Activated B cell treated with CpG ODN at 0.5 μM for 24 hours (primary cell): ENCODE measurements at places on chromosomes 13 and 19. TPM values are rescaled to one million over a fixed set of nuclear protein-coding genes. Genes with fewer than 3 reads are reported as not detected.

DNA sequence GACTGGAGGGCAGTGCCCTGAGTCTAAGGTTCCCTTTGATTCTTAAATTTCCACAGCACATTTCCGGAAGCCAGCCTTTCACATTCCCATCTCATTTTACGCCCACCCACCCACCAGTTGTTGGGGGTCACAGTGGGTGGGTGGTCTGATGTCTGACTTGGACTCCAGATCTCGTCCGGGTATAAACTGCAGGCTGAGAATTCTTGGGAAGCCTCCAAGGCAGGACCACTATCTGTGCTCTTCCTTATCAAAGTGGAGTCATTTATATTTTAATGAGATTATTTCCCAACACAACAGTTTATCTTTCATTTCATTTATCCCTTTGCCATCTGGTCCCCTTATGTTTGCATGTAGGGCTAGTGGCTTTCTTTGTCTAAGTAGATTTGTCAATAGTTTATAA lies 3.6 kb upstream of the FAM124A start:
- DNase-seq = no peak

LILRB4 gene
- total RNA-seq = 0.76 and 1.4 TPM in 2 replicates

- no peak for DNase-seq
These were observed 6.0 kb upstream of the NKPD1 start for GRCh38 chr19:45166723-45167252.

ZNF30 gene
- total RNA-seq = 2.7 and 4.0 TPM in 2 replicates

SH2D3A gene
- total RNA-seq = 18.7 and 22.6 TPM in 2 replicates

TMC4 gene
- not detected in 2 replicates for total RNA-seq

GRCh38 chr19:10333758-10334587 lies 644 bp upstream of the RAVER1 start:
- DNase-seq = no peak

DNA sequence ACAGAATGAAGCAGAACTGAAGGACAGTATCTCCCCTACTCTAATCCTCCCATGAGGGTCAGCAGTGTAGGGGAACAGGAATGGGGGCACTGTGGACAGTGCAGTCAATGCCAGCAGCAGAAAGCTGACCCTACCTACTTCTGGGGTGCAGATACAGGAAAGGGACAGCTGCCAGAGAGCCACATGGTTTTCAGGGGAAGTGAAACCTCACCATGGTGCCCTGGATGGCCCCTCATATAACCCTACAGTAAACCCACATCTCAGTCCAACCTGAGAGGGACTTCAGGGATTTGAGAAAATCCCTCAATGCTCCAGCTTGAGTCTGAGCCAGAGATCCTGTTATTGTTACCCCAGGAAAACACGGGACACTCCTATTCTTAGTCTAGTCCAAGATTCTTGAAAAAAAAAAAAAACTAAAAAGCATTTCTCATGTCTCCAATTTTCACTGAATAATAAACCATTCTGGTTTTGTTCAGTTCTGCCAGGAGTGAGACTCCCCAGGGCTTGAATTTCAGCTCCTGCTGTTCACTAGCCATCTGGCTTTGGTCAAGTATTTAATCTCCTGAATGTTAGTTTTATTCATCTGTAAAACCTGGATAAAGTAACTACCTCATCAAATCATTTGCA lies 511.6 kb upstream of the ARGLU1 start:
- no peak for DNase-seq

IGFL2 gene
- not detected in 2 replicates for total RNA-seq

KLK3 gene
- total RNA-seq = not detected in 2 replicates

GRCh38 chr19:43782689-43783231 lies 2.0 kb upstream of the KCNN4 start:
- peak; percentile 51 for DNase-seq

DNA sequence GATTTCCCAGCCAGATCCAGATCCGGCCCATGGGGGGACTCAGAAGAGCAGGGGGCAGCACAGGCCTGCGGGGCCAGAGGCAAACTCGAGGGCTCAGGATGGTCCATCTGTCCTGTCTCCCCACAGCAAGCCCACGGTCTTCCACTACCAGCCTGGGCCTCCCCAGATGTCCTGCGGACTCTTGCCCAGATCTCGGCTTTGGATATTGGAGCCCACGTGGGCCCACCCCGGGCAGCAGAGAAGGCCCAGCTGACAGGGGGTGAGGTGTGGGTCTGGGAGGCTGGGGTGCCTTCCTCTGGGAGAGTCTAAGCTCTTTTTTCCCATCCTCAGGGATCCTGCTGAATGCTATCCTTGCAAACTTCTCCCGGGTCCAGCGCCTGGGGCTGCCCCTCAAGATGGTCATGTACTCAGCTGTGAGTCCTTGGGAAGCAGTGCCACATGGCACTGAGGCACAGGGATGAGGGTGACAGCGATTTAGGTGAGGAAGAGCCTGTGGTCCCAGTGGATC lies 3.4 kb downstream of the ACP4 start:
- DNase-seq = no peak

RGS9BP gene
- total RNA-seq = not detected in 2 replicates

ATP7B gene
- total RNA-seq = 0.29 and 0.40 TPM in 2 replicates

DNA sequence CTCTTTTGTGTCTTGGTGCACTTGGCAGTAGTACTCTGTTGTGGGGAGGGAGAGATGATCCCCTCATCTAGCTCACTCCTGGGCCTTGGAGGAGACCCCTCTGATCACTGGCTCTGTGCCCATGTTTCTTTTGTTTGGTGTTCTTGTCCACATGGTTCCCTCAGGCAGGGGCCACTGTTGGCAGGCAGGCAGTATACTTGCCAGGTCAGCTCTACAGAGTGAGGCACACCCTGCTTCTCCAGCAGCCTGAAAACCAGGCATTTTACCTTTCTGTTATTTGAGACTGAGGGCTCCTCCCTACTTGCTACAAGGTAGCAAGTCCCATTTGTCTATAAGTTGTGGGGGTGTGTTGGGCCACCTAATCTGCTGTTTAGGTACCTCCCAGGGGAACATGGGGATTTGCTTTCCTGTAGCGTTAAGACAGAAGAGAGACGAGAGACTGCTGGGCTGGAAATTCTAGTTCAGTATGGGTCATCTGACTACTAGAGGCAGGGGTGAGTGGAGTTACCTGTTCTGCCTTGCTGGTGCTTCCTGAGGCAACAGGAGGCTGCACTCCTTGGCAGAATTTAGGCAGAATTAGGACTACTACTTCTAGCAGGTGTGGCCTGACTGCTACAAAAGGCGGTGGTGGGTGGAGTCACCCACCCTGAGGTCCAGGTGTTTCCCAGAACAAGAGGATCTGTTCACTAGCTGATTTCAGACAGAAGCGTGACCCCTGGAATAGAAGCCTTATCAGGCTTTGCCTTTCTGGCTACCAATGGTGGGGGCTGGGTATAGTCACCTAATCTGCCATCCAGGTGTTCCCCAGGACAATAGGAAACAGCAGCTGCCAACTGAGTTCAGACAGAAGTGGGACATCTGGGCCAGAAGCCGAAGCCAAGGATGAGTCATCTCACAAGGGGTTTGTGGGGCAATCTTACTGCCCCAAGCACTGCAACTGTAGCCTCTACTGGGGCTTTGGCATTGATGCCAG lies 843.0 kb upstream of the ATXN8OS start:
- no peak for DNase-seq

ELOF1 gene
- 61.7 and 66.1 TPM in 2 replicates for total RNA-seq

GRCh38 chr13:48726711-48727110 lies 73.0 kb downstream of the CYSLTR2 start:
- DNase-seq = no peak

GRCh38 chr13:94674609-94675348 lies 37.6 kb downstream of the SOX21 start:
- DNase-seq = no peak

CLEC11A gene
- 0.24 and 0.38 TPM in 2 replicates for total RNA-seq

GRCh38 chr13:20336761-20337160 lies 104.6 kb upstream of the GJB6 start:
- DNase-seq = no peak

- no peak for DNase-seq
These were observed 24.7 kb downstream of the IL12RB1 start for GRCh38 chr19:18062028-18062427.

GRCh38 chr19:19343762-19344161 lies 23.1 kb downstream of the MAU2 start:
- DNase-seq = no peak

DNA sequence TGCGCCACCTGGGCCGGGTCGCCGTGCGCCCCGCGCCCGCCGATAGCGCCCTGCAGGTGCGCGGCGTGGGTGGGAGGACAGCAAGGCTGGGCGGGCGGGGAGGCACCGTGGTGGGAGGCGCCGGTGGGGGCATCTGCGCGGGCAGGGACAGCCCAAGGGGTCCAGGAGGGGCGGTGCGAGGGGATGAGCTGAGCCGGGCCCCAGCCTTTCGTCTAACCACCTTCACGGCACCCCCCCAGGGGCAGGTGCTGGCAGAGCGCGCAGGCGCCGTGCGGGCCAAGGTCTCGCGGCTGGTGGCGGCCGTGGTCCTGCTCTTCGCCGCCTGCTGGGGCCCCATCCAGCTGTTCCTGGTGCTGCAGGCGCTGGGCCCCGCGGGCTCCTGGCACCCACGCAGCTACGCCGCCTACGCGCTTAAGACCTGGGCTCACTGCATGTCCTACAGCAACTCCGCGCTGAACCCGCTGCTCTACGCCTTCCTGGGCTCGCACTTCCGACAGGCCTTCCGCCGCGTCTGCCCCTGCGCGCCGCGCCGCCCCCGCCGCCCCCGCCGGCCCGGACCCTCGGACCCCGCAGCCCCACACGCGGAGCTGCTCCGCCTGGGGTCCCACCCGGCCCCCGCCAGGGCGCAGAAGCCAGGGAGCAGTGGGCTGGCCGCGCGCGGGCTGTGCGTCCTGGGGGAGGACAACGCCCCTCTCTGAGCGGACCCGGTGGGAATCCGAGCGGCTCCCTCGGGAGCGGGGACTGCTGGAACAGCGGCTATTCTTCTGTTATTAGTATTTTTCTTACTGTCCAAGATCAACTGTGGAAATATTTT lies 3.1 kb downstream of the KISS1R start:
- DNase-seq = peak; percentile 70

DNA sequence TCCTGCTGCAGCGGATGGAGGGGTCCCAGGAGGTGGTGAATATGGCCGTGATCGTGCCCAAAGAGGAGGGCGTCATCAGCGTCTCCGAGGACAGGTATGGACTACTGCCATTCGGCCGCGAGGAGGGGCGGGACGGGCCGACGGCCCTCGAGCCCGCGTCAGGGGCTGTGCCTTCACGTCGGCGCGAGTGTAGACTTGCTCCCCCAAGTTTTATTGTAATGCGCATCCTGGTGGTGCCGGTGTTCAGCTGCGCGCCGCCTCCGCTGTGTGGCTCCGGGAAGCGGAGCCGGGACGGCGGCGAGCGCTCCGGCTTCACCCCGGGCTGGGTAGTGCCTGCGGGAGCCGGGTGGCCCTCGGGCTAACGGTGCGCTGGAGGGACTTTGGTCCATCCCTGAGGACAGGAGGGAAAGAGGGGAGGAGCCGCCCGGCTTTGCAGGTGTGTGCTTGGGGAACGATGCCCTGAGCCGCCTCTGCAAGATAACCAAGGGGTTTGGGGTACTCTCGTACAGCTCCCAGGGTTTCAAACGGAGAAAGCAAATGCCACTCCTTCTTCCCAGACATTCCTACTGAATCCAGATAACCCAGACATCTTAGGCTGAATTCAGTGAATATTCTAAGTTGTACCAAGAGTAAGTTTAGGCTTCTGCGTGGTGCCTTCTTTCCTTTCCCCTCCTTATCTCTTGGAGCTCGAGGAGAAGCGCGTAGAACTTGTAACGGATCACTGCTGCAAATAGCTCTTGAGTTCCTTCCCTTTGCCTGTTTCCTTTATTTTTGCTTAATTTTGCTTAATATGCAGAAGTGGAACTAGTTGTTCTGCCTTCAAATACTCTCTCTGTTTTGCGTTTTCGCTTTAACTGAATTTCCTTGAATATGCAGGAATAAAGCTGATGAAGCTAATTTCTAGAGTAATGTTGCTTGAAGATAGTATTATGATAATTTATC lies 740 bp downstream of the WDFY2 start:
- DNase-seq = no peak

GRCh38 chr19:29378126-29378525 lies 147.7 kb upstream of the VSTM2B start:
- DNase-seq = no peak

AMER2 gene
- total RNA-seq = not detected in 2 replicates

DACH1 gene
- total RNA-seq = not detected in 2 replicates

DNA sequence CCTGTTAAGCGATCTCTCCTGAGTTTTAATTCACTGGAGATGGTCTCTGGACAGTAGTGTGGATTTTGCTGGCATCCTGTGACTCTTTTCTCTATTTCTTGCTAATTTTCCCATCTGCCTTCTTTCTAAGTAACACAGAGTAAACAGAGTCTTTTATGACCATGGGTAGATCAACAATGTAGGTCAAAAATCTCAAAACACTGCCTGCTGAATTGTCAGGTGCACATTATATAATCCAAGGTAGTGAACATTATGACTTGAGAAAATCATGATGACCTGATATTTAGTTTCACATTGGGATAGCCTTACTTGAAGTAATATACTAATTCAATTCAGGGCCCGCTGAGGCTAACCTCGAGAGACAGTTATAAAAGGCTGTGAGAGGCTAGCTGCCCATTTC lies 180.7 kb downstream of the TDRD3 start:
- DNase-seq = no peak

DNA sequence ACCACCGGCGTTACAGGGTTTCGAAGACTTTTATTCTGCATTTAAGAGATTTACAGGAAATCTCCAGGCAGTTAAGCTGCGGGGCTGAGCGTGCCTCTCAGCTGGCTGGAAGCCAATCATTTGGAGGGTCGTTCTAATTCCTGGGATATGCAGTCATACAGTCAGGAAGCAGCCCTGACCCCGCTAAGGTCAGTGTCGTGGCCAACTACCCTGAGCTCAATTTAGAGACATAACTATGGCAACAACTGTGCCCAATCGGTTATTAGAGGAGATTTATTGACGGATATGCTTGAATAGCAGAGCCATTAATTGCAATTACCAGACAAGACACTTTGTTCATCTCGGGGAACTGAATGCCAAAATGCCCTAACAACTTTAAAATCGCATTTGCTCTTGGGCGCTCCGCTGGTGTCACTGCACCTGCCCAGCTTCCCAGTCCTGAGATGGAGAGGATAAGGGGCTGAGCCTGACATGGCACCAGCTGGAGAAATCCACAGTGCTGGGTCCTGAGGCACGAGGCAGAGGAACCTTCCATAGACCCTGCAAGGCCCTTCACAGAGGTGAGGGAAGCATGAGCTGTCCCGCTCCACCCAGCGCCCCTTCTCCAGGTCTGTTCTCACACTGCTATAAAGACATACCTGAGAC lies 15.1 kb upstream of the ZNF507 start:
- no peak for DNase-seq

C19orf33 gene
- total RNA-seq = 0.58 TPM in 1 of 2 replicates, not detected in the other

- no peak for DNase-seq
These were observed 181.6 kb downstream of the KLF12 start for GRCh38 chr13:73952648-73953047.

DNA sequence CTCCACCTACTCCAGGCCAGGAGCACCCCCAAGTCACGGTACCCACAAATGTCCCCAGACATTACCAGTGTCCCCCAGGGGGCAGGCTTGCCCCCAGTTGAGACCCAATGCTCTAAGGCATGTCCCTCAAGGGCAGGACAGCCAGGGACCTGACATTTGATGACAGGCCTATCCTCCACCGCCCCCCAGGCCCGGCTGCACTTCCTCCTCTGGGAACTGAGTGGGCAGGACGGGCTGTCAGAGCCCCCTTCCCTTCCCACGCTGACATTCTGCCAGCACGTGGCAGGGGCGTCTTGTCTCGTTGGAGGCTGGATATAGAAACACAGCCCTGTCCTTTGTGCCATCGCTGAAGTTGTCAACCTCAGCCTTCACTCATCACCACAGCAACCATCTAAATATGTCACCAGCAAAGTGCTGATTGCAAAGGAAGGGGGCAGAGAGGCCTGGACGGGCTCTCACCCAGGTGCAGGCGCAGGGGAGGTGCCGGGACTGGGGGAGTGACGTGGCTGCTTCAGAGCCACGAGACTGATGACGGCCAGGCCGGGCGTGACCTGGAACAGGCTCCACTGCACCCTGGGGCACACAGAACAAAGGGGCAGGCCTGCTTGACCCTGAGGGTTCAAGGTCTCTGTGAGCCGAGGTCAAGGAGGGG lies 38.4 kb downstream of the GNG7 start:
- DNase-seq = peak; percentile 74
